NCI-H1105 treated with DMSO at 0.1 percent for 48 hours (cell line): ENCODE measurements at places on chromosomes 5 and 9.

GRCh38 chr5:29853711-29854220, 1339.7 kb upstream of the CDH6 start:
- DNase-seq: no peak

DNA sequence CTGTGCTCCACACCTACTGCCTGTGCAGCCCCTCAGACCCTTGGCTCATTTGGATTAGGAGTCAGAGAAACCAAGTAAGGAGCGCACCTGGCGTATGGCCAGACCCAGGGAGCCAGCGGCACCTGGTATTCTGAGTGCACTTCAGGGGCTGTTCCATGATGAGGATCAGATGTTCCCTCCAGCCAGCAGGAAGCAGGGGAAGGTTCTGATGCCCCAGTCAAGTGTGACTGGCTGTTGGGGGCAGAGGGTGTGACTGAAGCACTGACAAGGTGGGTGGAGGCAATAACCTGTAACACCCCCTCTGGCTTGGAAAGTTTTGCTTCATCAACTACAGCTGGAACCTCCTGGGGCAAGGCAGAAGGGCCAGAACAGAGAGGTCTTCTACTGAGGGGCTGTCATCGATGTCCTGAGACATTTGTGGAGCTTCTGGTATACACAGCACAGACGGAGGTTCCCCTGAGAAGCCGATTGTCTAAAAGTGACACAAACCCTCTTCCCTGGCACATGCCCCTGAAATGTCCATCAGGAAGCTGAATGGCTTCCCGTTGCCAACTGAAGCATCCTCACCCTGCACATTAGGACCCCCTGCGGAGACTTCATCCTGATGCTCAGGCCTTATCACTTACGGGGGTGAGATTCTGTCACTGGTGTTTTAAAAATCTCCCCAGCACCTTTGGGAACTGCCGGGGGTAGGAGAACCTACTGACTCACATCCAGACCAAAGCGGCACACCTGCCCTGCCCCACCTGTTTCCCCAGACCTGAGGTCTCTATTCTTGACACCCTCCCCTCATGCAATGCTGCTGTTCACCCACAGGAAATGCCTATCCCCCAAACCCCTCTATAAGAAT, 21.1 kb downstream of the TRAF1 start:
- DNase-seq: no peak

- DNase-seq: no peak
Observed at GRCh38 chr9:85167146-85167545, 497.6 kb downstream of the NTRK2 start.

GRCh38 chr5:94778299-94778698, 159.8 kb downstream of the SLF1 start:
- DNase-seq: no peak

DNA sequence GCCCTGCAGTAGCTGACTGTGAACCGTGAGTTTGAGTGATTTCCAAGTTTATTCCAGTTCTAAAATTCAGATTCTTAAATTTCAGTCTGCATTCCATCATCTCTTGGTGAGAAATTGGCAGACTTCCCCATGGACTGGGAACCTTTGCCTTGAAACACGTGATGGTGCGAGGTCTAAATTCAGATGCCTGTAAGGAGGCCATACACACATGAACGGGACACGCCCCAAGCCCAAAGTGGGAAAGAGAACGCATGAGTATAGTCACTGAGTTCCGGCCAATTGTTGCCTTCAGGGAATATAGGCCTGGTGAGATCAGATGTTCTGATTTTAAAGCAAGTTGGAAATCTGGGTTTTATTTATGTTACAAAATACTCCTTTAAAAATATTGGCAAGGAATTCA, 1084.4 kb upstream of the WWC1 start:
- no peak for DNase-seq

DNA sequence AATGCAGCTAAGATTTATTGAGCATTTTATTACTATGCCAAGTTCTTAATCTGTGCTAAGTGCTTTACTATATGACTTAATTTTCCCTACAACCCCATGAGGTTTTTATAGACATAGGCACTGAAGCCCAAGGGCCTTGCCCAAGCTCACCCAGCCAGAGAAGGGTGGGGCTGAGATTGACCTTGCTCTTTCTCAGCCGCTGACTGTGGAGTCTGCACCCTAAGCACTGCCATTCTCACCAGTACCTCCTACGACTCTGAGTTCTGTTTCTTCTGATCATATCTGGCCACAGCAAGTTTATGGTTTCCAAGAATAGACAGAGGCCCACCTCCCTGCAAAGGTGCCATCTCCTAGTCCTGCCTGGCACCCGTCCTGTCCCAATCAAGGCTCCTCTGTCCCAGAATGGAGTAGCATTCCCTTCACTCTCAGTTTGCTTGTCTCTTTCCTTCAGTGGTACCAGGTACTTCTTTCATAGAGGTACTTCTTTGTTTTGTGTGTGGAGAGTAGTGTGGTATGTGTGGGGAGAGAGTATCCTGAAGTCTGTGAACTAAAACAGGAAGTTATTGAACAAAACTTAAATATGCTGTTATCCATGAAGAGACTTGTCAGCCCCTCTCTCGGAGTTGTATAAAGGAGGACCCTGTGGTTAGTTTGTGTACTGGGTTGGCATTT, 42.6 kb downstream of the CSF1R start:
- no peak for DNase-seq

DNA sequence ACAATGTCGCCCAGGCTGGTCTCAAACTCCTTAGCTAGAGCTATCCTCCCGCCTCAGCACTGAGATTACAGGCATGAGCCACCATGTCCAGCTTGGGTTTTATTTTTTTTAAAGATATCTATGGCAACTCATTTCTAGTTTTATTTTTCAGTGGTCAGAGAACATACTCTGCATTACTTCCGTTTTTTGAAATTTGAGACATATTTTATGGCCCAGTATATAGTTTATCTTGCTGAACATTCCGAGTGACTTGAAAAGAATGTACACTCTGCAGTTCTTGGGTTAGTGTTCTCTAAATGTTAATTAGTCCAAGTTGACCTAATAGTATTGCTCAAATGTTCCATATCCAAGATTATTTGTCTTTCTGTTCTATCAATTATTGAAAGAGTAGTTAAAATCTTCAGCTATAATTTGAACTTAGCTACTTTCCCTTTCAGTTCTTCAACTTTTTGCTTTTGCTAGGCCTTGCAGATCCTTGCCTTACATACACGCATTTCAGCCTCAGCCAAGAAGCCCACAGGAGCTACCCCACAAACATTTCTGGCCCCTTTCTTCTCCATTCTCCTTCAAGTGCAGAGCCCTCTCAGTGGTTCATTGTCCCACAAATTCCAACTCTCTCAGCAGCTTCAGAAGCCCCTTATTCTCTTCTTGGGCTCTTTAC, 22.3 kb upstream of the SNAPC3 start:
- no peak for DNase-seq

DNA sequence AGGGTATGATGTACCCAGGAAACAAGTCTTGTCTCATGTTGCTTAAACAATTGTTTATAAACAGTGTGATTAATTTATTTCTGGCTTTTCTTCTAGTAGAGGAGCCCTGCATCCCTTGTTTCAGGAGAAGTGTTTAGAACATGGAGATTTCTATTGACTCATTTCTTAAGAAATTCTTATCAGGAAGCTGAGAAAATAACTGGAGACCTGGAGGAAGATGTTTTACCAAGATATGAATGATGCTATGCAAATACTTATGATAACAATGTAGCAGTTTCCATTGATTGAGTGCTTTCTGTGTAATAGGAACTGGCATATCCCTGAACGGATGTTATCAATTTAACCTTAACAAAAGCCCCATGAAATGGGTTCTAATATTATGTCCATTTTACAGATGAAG, 108.6 kb downstream of the FBXO38 start:
- DNase-seq: no peak

GRCh38 chr9:33185858-33186257, 18.7 kb upstream of the B4GALT1 start:
- DNase-seq: no peak

GRCh38 chr9:71604197-71605063, 163.9 kb downstream of the CEMIP2 start:
- DNase-seq: peak; percentile 78

- DNase-seq: no peak
Observed at GRCh38 chr5:173919443-173919842, 31.3 kb downstream of the CPEB4 start.

GRCh38 chr5:134504629-134505300, 20.7 kb upstream of the JADE2 start:
- DNase-seq: no peak

DNA sequence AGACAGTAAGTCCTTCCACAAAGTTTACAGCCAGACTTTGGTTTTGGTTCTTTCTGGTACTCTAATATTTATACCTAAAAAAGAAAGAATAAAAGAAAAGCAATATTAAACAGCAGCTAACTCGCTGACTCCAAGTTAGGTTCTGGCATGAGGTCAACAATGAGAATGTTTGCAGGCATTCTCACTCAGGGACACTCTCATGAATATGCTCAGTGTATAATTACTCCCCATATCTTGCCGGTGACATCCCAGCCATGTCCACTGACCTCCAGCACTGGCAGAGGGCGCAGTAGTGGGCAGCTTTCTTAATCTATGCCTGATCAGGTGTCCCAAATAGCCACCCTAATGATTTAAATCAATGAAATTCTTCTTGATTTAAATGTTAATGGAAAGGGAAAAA, 151.5 kb downstream of the BNC2 start:
- DNase-seq: no peak

- no peak for DNase-seq
Observed at GRCh38 chr5:33891446-33891787, 373 bp downstream of the ADAMTS12 start.

GRCh38 chr5:159465604-159466003, 135.3 kb upstream of the IL12B start:
- DNase-seq: no peak

DNA sequence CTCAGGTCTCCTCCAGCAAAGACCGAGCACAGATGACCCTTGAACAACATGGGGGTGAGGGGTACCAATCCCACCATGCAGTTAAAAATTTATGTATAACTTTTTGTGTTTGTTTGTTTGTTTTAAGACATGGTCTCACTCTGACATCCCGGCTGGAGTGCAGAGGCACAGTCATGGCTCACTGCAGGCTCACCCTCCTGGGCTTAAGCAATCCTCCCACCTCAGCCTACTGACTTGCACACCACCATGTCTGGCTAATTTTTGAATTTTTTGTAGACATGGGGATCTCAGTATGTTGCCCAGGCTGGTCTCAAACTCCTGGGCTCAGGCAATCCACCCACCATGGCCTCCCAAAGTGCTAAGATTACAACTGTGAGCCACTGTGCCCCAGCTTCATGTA, 231.0 kb upstream of the PIK3R1 start:
- DNase-seq: no peak

GRCh38 chr5:149796030-149796429, 65.9 kb downstream of the PPARGC1B start:
- DNase-seq: no peak
